ENCODE measurements at places on chromosomes 12 and 14.

DNA sequence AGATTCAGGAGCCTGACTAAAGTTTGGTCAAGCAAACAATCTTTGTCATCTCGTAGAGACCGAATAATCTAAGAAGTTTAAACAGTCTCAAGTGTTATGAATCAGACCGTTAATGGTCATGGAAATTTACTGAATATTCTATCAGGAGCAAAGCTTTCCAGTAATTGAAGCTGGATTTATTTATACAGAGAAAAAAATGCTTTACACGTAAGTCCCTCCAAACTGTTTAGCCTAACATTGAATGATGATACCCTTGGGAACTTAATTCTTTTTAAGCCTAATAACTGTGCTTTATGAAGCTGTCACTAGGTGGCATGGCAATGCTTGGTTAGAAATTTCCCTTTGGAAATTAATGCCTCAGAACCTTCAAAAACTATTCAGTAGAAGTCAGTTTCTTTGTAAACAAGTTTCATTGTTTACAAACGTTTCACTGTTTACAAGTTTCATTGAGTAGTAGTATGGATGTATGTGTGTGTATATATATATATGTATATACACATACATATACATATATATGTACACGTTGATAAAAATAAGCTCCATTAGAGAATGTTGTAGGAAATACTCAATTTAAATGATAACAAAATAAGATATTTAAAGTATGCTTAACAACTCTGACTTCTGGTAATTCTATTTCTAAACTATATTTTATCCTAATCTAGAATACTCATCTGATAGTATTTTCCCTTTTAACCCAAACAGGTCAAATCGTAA, 32.1 kb downstream of the DEPDC4 start:
- DNase-seq: peak; percentile 31

DNA sequence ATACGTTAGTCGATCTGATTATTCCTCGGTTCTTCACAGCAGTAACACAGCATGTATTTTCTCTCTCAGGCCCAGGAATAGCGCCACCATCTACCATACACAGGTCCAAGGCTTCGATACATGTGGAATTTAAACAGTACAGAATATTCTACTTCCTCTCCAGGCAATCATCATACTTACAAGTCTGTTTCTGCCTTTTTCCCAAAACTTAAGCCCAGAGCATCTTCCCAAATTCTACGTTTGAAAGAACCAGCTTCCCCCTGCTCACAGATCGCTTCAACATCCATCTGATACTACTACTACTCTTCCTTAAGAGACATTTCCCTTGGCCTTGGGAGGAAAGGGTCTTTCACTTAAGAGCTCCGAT, 626 bp downstream of the TXNDC16 start:
- peak; percentile 50 for DNase-seq

DNA sequence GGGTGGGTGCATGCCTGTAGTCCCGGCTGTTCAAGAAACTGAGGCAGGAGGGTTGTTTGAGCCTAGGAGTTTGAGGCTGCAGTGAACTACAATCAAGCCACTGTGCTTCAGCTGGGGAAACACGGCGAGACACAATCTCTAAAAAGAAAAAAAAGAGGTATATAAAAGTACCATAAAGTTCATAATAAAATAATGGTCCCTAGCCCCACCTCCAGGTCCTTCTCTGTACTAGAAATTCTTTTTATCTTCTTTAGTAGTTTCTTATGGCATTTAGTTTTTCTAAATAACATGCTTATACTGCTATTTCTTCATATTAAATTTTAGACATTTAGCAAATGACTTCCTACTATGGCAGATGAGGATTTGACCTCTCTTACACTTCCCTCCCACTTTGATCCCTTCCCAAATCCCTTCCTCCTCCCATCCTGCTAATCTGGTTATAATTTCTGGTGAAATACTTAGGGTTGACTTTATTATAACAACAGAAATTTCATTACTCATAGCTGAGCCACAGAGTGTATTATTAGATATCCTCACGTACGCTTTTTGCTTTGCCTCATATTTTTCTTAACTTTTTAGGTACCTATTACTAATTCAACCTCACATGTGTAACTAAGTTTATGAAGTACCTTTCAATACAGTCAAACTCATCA, 94.7 kb downstream of the SLC41A2 start:
- DNase-seq: no peak

DNA sequence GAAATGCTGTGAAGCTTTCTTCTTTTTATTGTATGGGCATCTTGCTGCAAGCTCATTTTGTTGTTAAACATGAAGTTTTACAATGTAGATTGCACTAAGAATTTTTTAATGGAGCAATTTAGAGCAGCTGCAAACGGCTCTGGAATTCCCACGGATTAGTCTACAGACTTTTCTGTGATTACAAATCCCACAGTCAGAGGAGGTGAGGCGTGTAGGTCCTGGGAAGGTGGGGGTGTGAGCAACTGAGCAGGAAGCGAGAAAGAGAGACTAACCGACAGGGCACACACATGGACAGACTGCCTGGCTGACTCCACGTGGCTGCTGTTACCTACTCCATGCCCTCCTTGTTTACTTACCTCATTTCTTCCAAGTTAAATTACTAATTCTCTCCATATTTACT, 348.5 kb downstream of the NPAS3 start:
- no peak for DNase-seq

GRCh38 chr12:48128800-48129199, 9.6 kb downstream of the PFKM start:
- no peak for DNase-seq

GRCh38 chr12:10368206-10369171, 21.4 kb downstream of the KLRK1 start:
- DNase-seq: no peak

GRCh38 chr12:58844161-58844560, 76.1 kb downstream of the LRIG3 start:
- no peak for DNase-seq

DNA sequence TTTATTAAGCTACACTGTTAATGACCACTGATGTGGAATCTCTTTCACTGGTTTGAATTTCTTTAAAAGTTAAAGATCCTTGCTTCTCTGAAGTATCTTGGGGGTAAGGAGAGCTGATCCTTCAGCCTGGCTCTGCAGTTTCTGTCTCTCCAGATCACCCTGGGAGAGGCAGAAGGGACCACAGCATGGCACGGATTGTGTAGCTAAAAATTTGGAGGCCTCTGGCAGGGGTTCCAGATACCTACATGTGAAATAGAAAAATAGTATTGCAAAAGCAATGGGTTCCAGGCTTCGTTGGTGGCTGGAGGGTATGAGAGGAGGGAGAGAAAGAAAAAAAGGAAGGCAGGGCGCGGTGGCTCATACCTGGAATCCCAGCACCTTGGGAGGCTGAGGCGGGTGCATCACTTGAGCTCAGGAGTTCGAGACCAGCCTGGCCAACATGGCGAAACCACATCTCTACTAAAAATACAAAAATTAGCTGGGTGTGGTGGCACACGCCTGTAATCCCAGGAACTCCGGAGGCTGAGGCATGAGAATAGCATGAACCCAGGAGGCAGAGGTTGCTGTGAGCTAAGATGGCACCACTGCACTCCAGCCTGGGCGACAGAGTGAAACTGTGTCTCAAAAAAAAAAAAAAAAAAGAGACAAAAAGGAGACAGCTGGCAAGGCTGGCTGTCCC, 3.4 kb downstream of the CHST11 start:
- DNase-seq: no peak

GRCh38 chr12:94260717-94261116, 112.3 kb downstream of the PLXNC1 start:
- DNase-seq: no peak

DNA sequence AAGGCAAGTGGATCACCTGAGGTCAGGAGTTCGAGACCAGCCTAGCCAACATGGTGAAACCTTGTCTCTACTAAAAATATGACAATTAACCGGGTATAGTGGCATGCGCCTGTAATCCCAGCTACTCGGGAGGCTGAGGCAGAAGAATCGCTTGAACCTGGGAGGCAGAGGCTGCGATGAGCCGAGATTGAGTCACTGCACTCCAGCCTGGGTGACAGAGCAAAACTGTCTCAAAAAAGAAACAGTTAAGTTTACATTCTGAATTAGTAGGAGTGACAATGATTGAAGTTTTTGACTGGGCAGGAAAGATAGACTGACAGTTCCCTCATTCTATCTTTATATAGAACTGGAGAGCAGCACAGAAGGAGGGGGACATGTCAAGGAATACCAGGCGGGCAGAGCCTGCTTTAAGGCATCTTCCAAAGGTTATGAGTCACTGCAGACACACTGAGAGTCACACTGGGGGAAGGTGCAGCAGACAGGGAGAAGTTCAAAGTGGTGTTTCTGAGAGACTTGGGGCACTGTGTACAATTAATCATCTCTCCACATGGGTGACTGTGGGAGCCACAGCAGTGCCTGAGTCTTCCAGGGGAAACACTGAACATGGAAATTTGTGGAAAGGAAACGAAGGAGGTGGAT, 42.8 kb upstream of the RNASE3 start:
- no peak for DNase-seq

DNA sequence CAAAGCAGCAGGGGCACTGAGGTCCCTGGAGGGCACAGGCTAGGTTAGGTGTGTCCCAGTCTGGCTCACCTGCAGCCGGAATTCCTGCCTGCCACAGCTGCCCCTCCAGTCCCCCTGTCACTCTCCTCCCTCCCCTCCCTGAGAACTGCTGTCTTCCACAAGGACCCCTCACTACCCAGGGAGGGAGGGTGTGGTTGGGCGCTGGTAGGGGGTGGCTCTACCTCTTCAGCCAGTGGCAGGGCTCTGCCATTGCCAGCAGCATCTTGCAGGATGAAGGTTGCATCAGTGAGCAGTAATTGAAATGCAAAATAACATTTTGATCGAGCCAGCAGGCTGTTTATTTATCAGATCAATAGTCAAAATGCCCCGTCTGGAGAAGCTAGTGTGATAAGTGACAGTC, 45.7 kb downstream of the ESRRB start:
- DNase-seq: no peak

GRCh38 chr14:75294649-75295033, 16.0 kb downstream of the FOS start:
- DNase-seq: no peak

DNA sequence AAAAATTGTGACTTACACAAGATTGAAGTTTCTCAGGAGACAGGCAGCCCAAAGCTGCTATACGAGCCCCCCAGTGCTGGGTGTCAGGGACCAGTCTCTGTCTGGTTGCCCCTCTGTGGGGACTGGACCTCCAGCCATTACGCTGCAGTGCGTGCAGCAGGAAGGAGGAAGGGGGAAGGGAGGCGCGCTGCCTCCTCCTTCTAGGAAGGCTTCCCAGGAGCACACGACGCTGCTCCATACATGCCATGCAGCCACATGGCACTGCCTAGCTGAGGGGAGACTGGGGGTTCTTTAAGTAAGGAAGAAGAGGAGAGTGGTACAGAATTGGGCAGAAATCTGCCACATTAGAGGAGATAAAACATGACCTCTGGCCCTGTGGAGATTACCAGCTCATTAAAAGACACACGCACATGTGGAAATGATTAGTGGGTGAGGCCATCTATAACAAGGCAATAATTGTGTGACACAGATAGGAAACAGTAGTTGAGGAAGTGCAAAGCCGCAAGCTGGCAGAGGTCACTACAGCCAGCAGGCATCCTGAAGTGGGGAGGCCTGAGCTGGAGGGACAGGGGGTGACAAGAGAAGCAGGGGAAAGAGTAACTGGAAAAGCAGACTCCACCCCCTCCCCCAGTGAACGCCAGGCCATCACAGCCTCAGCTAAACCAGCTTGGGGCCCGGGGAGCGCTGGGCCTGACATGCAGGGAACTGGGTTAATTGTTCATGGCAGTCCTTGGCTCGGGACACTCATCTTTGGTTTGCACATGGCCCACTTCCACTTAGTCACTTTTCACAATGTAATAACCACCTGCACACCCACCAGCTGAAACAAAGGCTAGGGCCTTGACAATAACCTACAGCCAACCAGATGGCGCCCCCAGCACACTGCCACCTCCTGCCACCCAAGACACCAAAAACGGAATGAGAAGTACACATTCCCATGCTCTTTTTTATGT, 39.6 kb downstream of the CCDC88C start:
- DNase-seq: peak; percentile 56

- no peak for DNase-seq
Observed at GRCh38 chr14:94670692-94671285, 58.6 kb downstream of the SERPINA3 start.

DNA sequence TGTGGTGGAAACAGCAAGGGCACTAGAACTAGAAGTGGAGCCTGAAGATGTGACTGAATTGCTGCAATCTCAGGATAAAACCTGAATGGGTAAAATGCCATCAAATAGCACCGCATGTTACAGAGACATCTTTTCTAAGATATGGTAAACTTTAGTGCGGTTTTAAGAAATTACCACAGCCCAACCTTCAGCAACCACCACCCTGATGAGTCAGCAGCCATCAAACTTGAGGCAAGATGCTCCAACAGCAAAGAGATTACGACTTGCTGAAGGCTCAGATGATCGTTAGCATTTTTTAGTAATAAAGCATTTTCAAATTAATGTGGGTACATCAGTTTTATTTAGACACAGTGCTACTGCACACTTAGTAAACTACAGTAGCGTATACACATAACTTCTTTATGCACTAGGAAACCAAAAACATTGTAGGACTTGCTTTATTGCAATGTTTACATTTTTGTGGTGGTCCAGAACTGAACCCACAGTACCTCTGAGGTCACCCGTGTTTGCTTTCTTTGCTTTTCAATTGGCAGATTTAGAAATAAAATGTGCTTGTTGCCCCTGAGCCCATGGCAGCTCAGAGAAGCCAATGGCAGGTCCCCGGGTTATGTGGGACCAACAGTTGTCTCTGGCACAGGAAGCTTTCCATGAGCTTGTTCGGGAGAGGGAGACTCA, 15.9 kb downstream of the GOLGA3 start:
- no peak for DNase-seq

GRCh38 chr12:74602881-74603672, 65.4 kb downstream of the ATXN7L3B start:
- no peak for DNase-seq

- DNase-seq: no peak
Observed at GRCh38 chr12:62657363-62657632, 190.7 kb downstream of the MON2 start.

DNA sequence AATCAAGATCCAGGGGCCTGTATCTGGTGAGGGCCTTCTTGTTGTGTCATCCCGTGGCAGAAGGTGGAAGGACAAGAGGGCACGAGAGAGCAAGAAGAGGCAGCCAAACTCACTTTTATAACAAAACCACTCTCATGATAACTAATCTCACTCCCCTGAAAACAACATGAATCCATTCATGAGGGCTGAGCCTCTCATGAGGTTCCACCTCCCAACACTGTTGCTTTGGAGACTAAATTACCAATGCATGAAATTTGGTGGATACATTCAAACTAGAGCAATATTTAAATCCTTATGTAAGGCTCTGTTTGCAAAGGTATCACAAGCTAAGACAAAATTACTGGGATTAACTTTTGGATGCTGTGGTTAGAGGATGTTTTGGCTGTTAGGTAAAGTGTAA, 470.1 kb upstream of the NOVA1 start:
- DNase-seq: no peak

- no peak for DNase-seq
Observed at GRCh38 chr14:54475187-54475899, 13.4 kb downstream of the GMFB start.

GRCh38 chr12:6494968-6495367, 1.1 kb downstream of the NCAPD2 start:
- no peak for DNase-seq

GRCh38 chr12:13454991-13455777, 258.7 kb downstream of the EMP1 start:
- no peak for DNase-seq

All from RPMI8226 (cell line).